ENCODE measurements at places on chromosomes 1 and 21. TPM values are rescaled to one million over a fixed set of nuclear protein-coding genes. Genes with fewer than 3 reads are reported as not detected.

Gene TEDDM1
- total RNA-seq = not detected

Gene ATP6V1G3
- 1.9 TPM for total RNA-seq

Gene WDR47
- total RNA-seq = 22.0 TPM

Gene SEC16B
- total RNA-seq = 6.3 TPM

Gene UBE2U
- not detected for total RNA-seq

Gene NBPF20
- total RNA-seq = 4.1 TPM

Gene LRRIQ3
- 2.6 TPM for total RNA-seq

Gene FMO3
- total RNA-seq = 0.12 TPM

Gene KCNN3
- 5.3 TPM for total RNA-seq

Gene S100A3
- total RNA-seq = not detected

Gene RHEX
- 1.1 TPM for total RNA-seq

Gene C1orf141
- not detected for total RNA-seq

Gene CLEC20A
- total RNA-seq = 1.8 TPM

Gene GUCA2B
- not detected for total RNA-seq

Gene KCTD3
- 63.8 TPM for total RNA-seq

Gene NBPF19
- 38.2 TPM for total RNA-seq

Gene FCAMR
- total RNA-seq = 6.0 TPM

Gene KRTAP12-4
- not detected for total RNA-seq

Gene AMY2B
- 30.7 TPM for total RNA-seq

Gene KIAA0040
- total RNA-seq = 10.7 TPM

Measured in metanephros (tissue), 2 donors.